ENCODE measurements at places on chromosomes 5 and 9.
A peak's percentile ranks its signal among the peaks of the same experiment; 100 is the strongest.

DNA sequence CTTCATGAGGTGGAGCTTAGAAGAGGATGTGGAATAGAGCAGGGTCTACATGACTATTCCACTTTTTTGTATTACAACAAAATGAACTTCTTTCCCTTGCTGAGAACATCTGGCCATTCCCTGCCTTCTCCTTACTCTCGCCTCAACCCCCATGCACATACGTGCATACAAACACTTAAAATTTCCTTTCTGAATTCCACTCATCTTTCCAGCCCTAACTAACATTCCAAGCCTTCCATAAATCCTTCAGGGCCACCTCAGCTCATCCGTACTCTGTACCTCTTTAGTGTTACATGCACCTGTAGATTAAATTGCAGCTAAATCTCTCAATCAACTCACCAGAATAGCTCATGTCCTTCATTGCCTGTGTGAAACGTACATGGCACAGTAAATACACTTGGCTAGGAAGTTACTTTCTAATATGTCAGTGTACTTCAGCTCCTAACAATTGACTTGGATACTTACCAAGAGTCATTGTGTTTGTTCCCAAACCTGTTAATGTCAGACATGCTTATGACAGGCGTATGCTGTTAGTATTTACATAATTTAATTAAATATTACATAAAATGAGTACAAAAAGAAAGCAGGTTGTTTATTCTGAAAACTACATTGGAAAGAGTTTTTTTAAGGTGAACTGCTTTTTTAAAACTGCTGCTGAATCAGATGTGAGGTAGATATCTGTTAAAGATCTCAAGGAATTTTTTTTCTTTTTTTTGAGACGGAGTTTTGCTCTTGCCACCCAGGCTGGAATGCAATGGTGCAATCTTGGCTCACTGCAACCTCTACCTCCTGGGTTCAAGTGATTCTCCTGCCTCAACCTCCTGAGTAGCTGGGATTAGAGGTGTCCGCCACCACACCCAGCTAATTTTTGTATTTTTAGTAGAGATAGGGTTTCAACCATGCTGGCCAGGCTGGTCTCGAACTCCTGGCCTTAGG, 55.7 kb downstream of the GLIS3 start:
- DNase-seq, result no peak

GRCh38 chr5:43019614-43020398, 20.3 kb downstream of the ANXA2R start:
- no peak for DNase-seq

DNA sequence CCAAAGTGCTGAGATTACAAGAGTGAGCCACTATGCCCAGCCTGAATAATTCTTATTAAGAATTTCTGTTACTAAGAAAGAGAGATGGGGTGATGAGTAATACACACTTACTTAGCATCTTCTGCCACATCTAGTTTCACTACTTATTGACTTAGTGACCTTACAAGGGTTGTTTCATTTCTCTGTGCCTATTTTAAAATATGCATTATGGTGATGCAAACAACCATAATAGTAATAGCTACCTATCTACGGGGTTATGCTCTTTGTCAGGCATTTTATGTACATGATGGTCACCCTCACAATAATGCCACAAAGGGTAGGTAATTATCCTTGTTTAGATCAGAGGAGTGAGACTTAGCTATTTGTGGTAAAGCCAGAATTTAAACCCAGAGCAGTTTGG, 499.0 kb upstream of the SGCD start:
- DNase-seq, result no peak

DNA sequence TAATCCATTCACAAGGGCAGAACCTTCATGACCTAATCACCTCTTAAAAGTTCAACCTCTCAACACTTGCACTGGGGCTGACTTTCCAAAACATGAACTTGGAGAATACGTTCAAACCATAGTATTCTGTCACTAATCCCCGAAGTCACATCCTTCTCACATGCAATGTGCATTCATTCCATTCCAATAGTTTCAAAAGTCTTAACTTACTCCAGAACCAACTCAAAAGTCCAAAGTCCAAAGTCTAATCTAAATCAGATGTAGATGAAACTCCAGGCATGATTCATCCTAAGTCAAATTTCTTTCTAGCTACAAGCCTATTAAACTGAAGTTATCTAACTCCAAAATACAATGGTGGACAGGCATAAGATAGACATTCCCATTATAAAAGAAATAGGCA, 21.7 kb upstream of the ADAMTSL1 start:
- DNase-seq, result no peak

GRCh38 chr5:115317736-115318135, 21.3 kb upstream of the CCDC112 start:
- DNase-seq, result no peak

DNA sequence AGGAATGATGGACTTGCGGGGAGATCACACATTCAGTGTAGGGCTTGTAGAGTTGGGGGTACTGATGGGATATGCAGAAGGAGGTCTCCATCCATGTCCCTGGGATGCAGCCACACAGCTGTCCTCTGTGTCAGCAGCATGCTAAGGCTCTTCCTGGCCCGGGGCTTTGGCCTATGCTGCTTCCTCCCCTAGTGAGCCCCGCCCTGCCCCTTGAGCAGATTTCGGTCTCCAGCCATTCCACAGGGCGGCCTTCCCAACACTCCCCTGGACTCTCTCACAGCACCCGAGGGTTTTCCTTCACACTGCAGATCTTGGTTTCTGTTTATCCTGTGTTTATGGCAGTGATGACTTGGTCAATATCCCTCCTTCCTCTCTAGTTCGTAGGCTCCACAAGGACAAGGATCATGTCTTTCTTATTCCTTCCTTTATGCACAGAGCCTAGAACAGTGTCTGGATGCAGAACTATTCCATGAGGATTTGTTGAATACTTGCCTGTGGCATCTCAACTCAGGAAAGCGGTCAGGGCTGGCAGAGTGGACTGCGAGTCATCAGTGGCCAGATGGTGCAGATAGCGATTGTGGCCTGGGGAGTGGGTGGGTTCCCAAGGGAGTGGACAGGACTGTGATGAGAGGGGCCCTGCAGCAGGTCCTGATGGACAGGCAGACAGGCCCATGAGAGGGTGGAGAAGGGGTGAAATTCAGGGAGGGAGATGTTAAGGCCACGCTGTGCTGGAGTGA, 114.2 kb downstream of the RGS3 start:
- DNase-seq, result no peak

- no peak for DNase-seq
Measured at GRCh38 chr5:135009736-135010501, 24.1 kb downstream of the PITX1 start.

GRCh38 chr9:37001459-37001858, 32.6 kb downstream of the PAX5 start:
- DNase-seq, result no peak

GRCh38 chr5:113759505-113759904, 246.0 kb downstream of the YTHDC2 start:
- no peak for DNase-seq

DNA sequence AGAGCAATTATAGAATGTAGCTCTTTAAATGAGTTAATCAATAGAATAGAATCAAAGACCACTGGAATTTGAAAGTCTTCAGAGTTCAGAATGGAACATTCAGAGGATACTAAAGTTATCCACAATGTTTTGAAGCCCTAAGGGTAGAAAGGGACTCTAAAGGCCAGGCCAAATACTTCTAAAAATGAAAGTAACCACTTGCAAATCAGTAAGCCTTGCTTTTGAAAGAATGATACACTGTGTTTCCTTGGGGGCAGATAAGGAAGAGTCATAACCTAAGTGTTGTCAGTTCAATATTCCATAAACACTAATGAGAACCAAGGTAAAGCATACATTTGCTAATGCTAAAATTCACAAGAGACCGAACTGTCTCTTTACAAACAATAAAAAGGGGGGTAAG, 813.5 kb downstream of the PTPRD start:
- no peak for DNase-seq

GRCh38 chr5:158398360-158399201, 539.6 kb upstream of the CLINT1 start:
- DNase-seq, result no peak

- no peak for DNase-seq
Measured at GRCh38 chr5:37799865-37800421, 39.9 kb downstream of the GDNF start.

DNA sequence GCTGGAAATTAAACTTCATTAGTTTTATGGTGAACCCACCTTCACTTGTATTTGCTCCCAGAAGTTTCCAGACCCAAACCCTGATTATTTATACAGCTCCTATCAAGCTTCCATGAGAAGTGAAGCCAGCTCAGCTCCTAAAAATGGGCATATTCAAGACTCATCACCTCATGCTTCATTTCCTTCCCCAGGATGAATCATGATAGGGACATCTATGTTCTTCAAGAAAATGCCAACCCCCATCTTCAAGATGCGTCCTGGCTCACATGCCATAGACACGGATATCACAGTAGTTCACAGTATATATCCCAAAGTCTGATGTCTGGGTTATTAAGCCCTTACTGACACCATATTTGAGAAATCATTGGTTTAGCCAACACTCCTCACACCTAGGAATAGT, 217.6 kb downstream of the NPR3 start:
- no peak for DNase-seq

- no peak for DNase-seq
Measured at GRCh38 chr5:1312993-1313833, 18.3 kb upstream of the TERT start.

- no peak for DNase-seq
Measured at GRCh38 chr5:127608077-127608660, 40.7 kb upstream of the CTXN3 start.

DNA sequence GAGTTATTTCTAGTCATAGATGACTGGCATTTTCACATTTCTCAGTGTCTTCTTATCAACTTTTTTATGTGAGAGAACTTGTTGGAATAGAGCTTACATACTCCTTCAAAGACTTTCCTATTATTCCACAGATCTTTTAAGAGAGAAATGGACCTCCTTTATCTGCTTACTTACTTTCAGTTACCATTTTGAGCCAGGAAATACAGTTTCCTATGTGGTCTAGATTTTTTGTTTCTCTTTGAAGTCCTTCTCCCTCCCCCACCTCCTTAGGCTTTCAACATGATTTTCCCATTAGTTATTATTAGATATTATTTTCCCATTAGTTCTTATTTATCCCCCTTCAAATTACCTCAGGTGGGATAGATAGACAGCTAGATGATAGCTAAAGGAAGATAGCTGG, 289.1 kb upstream of the ITGA1 start:
- peak; percentile 86 for DNase-seq

DNA sequence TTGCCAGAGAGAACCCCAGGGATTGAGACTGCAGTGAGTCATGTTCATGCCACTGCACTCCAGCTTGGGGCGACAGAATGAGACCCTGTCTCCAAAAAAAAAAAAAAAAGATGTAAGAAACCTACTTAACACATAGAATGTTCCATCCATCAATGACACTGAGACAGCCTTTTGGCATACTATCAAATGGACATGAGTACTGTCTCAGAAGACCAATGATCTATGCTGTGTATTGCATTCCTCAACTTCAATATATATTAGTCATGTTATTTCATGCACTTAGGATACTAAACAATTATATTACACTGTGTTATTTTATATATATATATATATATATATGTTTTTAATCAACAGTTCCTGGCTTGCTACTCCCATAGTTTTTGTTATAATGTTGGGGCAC, 57.1 kb upstream of the ANKH start:
- DNase-seq, result no peak

GRCh38 chr5:56183506-56183905, 49.6 kb downstream of the ANKRD55 start:
- no peak for DNase-seq

DNA sequence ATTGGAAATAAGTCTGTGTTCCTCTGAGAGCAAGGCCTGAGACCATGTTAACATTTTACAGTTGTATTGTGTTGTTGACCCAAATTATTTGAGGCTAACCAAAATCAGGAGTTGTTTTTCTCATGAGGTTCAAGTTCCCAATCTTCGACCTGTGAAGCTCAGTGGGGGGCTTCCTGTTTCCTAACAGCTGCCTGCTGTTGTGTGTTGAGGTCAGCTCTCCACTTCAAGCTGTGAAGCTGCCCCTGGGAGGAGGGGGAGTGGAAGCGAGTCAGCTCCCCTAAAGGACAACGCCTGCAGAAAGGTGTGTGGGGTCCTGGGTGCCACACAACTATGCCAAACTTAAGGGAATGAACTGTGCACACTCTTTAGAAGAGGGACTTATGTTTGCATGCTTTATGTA, 295.5 kb downstream of the IRX1 start:
- DNase-seq, result no peak

DNA sequence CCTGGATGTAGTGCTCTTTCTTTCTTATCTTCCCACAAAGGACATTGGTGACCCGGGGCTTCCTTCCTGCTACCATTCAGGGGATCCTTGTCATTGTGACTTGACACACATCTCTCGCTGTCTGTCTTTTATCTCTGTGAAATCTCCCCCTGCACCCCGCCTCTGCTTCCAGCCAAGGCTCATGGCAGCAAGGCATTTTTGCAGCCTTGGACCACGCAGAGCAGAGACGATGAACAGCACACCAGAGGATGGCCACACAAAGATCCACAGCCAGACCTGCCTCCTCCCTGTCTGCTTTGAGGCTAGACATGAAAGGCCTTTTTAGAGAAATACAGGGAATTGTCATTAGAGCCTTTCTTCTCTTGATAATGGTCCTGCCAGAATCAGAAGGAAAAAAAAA, 549.1 kb downstream of the CDK5RAP2 start:
- DNase-seq, result no peak

GRCh38 chr9:76441551-76442322, 17.2 kb upstream of the GCNT1 start:
- no peak for DNase-seq

- DNase-seq, result no peak
Measured at GRCh38 chr5:178341091-178341850, 108.7 kb upstream of the PHYKPL start.

DNA sequence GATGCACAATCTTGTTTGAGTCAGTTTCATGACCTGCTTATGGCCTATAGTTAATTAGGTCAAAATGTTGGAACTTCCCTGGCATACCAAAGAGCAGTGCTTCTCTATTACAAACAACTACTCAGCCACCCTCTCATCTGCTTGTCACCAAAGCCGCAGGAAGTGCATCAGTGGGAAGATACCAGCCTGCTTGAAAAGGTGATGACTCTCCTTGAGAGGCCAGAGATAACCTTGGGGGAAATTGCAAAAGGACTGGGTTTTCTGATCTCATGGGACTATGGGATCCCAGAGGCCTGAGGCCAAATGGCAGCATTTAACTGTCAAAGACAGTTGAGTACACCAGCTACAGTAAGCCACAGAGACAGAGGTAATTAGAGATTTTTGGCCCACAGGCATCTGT, 69.9 kb downstream of the C9orf57 start:
- no peak for DNase-seq

DNA sequence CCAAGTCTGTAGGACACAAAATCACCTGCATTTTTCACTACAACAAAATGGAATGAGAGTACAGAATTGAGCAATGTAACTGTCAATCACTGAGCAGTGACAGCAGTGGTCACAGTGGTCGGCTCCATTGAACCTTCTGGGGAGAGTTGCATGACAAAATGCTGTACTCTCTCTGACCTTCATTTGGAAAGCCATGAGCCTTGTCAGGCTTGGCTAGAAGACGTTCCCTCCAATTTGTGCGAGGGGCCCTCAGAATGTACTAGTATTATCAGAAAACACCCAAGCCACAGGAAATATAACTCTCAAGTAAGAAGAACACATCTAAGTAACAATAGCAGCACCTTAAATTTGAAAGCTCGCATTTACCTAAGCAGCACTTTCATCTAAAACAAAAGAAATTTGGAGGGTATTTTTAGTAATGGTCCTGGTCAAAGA, 425.6 kb upstream of the MEF2C start:
- no peak for DNase-seq

- no peak for DNase-seq
Measured at GRCh38 chr5:103480246-103480645, 82.3 kb downstream of the NUDT12 start.

Measured in DMS79 treated with DMSO at 0.1 percent for 48 hours (cell line).